ENCODE measurements at places on chromosomes 7 and 10.

DNA sequence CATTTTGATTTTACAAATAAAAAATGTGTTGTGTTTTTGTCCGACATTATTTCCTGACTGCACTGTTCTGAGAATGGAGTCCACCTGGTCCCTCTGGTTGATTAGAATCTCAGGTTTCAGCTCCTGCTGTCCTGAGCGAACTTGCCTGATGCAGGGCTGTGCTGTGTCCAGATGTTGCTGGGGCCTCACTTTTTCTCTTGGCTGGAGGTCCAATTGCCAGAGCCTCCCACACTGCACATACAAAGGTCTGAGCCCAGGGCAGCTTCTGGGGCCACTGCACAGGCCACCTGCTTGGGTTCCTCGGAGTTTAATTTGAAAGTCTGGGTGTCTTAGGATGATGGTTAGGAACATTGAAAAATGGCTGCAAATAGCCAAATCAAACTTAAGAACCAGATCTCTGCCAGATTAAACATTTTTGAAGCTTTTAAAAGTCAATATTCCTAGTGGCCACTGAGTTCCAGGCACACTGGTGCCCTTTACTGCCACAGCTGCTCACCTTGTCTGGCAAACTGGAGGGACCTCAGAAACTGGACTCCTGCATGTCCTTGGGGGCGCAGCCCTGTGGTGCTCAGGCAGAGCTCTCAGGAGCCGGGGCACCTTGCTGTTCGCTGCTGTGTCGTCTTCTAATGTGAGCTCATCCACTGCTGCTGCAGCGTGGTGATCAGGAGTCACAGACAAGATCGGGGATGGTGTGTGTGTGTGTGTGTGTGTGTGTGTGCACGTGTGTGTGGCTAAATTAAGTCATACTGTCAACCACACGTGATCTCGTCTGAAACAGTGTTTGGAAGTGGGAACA is 75.0 kb downstream of the WDR37 start:
- DNase-seq: no peak

DNA sequence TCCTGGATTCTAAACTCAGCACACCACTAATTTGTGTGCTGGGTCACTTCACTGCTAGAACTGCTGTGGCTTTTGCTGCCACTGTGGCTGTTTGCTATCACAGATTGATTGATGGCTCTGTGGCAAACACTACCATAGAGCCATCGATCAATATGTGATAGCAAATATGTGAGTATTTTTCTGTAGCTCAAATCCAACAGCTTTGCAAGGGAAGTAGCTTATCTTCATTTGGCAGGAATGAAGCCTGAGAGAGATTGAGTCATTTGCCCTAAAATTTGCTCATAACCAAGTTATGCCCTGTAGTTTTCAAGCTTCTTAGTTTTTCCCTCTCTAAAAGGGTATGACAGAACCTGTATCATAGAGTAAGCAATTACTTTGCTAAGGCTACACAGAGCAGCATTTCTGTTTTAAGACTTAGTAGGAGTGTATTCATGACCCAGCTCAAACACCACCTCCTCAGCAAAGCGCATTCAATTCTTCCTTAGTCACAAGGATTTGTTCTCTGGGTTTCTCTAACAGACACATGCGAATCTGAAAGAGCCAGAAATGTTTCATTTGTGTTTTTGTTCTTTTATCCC is 43.1 kb downstream of the MINPP1 start:
- DNase-seq: no peak

GRCh38 chr7:17042211-17042610 is 160.4 kb upstream of the AGR3 start:
- DNase-seq: no peak

GRCh38 chr7:100641860-100642533 is 645 bp upstream of the TFR2 start:
- no peak for DNase-seq

- DNase-seq: no peak
Measured at GRCh38 chr10:71434760-71435394, 38.2 kb downstream of the CDH23 start.

All from stimulated activated CD8-positive, alpha-beta memory T cell treated with anti-CD3 and anti-CD28 coated beads, Interleukin-7, amount 100 ng/mL, for 24 hours (primary cell).